ENCODE measurements at places on chromosomes 11 and 22.

- DNase-seq = no peak
Measured at GRCh38 chr22:49769691-49770546, 57.8 kb downstream of the BRD1 start.

DNA sequence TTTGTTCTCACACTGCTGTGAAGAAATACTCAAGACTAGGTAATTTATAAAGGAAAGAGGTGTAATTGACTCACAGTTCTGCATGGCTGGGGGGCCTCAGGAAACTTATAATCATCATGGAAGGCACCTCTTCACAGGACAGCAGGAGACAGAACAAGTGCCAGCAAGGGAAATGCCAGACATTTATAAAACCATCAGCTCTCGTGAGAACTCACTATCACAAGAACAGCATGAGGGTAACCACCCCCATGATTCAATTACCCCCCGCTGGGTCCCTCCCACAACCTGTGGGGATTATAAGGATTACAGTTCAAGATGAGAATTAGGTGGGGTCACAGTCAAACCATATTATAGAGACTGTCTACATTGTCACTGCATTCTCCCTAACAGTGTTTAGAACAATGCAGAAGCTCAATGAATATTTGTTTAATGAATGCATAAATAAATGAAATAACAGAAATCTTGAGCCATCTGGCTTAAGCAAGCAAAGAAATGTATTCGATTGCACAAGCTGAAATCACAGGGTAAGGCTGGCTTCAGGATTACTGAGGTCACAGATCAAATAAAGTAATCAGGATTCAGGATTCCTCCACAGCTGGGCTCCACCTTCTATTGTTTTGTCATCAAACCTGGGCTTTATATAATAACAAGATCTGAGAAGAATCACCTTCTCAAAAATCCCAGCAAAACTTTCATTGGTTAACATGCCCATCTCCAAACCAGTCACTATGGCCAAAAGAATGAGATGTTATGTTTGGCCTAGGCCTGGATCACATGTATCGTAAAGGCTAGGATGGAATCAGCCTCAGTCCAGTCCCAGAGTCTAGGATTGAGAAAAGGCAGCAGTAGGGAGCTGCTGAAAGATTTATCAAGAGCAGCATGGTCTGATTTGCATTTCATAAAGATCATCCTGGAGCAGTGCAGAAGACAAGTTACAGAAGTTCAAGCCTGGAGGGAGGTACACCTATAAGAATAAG, 137.8 kb upstream of the UBASH3B start:
- peak; percentile 46 for DNase-seq

DNA sequence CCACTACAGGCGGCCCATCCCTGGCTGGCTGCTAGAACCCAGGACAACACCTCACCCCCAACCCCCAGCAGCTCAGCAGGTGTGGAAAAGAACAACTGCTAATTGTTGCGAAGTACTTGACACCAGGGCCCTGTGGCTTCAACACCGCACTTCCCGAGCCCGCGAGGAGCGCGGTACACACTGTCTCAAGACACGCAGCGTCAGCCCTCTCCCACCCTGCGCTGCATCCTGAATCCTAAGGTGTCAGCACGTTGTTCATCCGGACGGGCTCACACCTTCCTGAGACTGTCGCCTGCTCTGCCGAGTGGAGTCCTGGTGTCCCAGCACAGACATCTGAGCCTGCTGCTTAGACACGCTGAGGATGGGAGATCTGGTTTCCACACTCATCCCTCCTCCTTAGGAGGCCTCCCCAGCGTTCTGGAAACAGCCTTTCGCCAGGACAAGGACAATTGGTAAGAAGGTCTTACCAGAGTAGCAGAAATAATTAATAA, 1336.2 kb downstream of the BRD1 start:
- no peak for DNase-seq

- peak; percentile 70 for DNase-seq
Measured at GRCh38 chr11:1931341-1932104, 12.0 kb downstream of the TNNT3 start.

- no peak for DNase-seq
Measured at GRCh38 chr22:46688949-46689348, 49.1 kb downstream of the CERK start.

DNA sequence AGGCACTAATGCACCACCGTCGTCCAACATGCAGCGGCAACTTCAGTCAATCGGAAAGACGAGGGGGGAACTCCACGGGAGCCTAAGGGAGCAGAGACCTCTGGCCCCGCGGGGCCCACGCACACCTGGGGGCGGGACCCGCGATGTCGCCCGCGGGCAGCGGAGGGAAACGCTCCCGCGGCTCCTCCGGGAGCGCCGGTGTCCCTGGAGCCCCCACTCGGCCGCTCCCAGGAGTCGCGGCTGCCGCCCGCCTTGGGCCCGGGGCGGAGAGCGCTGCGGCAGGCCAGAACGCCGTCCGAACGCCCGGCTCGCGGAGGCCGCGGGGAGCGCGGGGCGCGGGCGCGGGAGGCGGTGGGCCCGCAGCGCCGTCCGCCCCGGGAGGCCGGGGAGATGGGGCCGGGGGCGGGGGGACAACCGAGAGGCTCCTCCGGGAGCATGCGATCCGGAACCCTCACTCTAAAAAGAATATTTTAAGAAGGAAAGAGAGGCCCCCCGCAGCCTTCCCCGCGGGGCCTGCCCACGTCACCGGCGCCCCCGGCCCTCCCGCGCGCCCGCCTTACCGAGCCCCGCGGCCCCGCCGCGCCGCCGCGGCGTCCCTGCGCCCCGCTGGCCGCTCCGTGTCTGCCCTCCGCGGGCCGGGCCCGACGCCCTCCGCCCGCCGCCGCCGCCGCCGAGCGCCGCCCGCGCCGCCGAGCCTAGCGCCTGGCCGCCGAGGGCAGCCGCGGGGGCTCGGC, 86.6 kb upstream of the ARHGAP32 start:
- no peak for DNase-seq

DNA sequence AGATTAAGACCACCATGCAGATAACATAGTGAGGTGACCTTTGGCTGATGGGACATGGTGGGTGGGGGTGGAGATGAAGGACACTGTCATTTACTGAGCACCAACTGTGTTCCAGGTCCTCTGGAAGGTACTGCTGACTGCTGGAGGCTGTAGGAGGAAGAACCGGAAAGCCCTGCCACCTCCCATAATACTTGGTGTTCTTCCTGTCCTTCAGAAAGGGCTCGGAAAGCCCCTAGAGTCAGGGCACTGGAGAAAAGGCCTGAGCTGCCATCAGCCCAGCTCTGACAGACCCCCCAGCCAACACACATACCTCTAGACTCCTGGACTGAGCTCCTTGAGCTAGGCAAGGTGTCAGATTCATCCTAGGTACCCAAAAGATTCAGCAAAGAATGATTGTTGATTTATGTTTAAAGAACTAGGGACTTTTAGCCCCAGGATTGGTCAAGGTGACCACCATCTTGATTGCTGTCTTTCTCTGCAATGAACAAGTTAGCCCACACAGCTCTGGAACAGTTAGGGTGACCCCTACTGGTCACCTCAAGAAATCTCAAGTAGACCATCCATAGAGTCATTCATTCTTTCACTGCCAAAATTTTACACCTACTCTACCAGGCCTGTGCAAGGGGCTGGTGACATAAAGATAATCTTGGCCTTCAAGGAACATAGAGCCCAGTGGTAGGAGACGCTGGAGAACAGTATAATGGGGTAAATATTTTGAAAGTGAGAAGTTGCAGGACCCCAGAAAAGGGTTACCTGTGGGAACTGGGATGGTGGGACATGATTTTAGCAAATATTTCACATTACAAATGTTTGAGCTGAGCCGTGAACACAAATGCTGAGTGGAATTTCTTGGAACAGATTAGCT, 39.4 kb downstream of the IRAG1 start:
- peak; percentile 87 for DNase-seq

GRCh38 chr11:117972629-117973502, 13.3 kb upstream of the IL10RA start:
- no peak for DNase-seq

DNA sequence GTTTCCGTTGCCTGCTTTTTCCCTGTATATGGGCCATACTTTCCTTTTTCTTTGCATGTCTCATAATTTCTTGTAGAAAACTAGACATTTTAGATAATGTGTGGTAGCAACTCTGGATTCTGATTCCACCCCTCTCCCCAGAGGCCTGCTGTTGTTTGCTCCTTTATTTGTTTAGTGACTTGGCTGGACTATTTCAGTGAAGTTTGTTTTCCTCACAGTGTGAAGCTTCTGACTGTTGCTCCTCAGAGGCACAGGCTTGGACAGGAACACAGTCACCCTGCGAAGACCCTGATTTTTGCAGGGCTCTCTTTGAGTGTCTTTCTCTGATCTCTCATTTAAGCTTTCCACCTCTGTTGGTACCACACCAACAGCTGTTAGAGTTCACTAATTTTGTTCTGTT, 72.5 kb downstream of the SWAP70 start:
- no peak for DNase-seq

DNA sequence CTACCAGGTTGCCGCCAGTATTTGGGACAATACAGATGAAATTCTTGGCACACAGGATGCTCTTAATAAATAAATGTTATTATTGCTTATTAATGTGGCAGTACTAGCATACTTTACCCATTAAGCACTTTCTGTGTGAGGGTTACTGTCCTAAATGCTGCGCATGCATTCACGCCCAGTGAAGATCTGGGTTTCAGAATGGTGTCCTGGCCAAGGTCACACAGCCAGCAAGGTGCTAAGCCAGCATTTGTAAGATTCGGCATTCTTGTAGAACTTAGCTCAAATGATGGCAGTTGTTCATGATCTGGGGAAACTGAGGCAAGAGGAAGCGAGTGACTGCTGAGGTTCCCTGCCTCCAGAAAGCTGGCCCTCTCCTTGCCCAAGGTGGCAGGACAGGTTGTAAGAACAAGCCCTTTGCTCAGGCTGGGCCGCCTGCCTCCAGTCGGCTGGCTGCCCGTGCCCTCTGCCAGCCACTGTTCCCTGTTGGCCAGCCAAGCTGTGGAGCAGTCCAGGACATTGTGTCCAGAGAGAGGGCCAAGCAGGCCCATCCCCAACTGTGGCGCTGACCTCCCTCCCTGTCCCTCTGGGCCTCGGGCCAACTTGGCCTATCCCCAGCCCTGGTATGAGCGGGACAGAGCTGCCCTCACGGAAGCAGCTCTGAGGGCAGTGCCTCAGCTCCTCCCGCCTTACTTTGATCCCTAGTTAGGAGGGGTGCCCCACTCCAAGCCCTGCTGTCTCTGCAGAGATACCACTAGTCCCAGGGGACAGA, 28.8 kb downstream of the TOB2 start:
- no peak for DNase-seq

DNA sequence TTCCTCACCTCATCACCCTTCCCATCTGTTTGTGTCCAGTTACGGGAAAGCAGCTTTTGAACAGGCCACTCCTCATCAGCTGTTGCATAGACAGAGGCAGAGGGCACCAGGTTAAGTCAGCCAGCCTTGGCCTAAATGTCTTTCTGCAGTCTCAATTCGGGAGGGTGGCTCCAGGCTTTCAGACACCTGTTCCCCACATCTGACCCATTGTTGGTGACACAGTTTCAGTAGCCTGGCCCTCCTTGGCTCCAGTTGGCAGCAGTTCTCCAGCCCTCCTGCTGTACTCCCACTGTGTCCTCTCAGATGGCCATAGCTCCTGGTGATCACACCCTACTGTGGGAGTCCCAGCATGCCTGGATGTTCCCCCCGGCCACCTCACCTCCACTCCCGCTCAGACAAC, 70.8 kb upstream of the MYOD1 start:
- DNase-seq = no peak

DNA sequence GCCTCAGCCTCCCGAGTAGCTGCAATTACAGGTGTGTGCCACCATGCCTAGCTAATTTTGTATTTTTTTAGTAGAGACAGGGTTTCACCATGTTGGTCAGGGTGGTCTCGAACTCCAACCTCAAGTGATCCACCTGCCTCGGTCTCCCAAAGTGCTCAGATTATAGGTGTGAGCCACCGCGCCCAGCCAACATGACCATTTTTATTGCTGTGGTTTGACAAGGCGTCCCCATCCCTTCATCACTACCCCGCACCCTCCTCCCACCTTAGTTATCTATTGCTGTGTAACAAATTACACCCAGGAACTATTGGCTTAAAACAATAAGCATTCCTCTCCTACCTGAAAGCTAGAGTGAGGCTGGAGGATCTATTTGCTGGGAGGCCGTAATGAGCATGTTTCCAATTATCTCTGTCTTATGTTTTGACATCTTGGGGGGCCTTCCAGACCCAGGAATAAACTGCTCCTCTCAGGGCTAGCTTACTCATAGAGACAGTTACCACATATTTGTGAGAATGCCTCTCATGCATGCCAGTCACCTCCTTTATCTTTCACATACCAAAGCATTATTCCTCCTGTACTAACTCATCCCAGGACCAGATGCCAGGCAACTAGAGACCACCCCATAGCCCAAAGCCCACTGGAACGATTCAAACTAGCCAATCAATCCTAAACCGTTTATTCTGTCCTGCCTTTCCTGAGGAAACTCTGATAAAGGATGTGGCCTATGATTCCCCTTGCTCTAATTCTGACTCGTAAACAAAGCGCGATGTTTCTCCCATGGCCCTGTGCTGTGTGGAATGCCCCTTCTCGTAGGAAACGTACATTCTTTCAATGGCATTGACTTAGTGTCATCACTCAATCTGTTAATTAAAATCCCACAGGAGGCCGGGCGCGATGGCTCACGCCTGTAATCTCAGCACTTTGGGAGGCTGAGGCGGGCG, 19.4 kb downstream of the SNU13 start:
- peak; percentile 47 for DNase-seq

DNA sequence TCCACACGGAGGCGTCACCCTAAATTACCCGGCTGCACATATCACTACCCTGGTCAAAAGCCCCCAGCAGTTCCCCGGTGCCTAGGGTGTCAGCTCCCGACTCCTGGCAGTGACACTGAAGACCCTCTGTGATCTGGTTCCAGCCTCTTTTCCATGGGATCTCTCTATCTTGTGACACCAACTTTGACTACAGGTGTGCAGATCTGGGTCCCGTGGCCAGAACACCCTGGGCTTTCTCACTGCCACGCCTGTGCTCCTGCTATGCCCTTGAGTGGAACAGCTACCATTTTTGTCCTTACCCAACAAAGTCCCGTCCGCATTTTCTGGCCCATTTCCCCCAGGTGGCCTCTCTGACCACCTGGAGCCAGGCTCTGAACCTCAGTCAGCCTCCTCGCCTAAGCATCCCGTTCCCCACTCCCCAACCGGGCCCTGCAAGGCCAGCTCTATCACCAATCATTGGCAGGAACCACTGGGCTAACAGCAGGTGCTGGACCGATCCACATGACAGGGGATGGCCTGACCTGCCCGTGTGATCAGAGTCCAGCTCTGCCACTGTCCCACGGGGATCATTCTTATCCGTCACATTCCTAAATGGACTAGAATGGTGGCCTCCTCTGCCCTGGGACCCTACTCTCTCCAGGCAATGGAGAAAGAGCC, 20.7 kb upstream of the CBX7 start:
- no peak for DNase-seq

DNA sequence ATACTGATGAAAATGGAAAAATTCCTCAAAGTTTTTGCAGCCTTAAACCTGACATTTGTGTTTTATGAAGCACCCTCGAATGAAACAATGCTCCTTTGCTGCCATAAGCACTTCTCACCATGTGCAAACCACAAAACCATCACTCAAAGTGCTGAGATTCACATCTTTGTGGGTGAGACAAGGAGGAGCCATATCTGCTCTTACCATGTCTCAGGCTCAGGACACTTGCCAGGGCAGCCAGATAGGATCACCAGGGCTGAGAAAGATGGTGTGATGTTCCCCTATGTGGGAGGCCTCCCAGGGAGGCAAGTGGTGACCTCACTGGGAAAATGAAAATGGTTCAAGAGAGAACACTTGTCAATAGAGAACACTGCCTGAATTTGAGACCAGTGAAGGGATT, 120.4 kb downstream of the CCDC34 start:
- peak; percentile 63 for DNase-seq

- DNase-seq = no peak
Measured at GRCh38 chr11:72379384-72380131, 54.8 kb downstream of the CLPB start.

GRCh38 chr22:32920032-32920628, 118.6 kb downstream of the TIMP3 start:
- DNase-seq = peak; percentile 79

GRCh38 chr11:106471276-106471675, 393.8 kb downstream of the AASDHPPT start:
- DNase-seq = no peak

All from fibroblast of the aortic adventitia (primary cell).